ENCODE measurements at places on chromosomes 16 and 17.
A peak's percentile ranks its signal among the peaks of the same experiment; 100 is the strongest.

DNA sequence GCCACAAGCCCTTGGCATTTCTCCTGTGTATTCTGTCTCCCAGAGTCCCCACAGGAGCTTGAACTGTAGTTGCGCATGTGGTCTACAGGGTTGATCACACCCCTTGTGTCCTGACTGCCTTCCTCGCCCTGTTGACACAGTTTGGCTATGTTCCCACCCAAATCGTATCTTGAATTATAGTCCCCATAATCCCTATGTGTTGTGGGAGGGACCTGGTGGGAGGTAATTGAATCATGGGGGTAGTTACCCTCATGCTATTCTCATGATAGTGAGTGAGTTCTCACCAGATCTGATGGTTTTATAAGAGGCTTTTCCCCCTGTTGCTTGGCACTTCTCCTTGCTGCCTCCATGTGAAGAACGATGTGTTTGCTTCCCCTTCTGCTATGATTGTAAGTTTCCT lies 21.2 kb downstream of the ADAD2 start:
- DNase-seq, result no peak

DNA sequence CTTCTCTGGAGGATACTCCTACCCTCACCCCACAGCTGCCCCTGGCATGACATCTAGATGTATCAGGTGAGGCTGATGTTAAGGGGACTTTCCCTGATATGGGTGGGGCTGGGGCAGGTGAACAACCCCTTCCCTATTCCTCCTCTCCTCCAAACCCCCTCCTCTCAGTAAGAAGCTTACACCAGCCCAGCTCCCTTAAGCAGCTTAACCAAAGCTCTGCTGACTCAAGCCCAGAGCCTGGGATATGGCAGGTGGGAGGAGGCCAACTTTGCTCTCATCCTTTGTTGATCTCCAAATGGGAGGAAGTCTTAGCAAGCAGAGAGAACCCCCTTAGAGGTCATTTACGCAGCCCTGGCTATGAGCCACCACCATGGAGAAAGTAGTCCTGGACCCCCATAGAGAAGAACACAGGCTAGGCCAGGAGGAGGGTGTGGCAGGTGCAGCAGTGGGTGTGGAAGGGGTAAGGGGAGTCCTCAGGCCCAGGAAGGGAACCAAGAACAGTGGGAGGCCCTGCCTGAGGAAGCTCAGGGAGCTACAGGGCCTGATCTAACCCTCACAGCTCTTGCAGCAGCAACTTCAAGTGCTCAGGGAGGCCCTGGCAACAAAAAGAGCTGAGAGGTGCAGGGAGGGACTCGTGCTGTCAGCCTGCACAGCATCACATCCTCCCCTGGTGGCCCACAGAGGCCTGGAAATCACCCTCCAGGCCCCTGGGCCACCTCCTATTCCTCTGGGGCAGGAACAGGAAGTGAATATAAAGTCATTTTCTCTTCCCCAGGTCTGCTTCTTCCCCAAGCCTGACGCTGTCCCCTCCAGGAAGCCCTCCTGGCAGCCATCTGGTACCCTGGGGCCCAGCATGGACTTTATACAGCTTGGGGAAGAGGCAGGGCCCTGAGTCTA lies 2.9 kb downstream of the UNC119 start:
- peak; percentile 45 for DNase-seq

DNA sequence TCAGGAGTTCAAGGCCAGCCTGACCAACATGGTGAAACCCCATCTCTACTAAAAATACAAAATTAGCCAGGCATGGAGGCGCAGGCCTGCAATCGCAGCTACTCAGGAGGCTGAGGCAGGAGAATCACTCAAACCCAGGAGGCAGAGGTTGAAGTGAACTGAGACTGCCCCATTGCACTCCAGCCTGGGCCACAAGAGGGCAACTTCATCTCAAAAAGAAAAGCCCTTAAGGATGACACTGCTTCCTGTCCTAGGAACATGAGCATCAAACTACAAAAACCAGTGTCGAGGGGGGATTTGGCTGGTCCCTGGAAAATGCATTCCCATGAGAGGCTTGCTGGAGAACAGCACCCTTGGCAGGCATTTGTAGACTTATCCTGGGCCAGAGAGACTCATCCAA lies 449.5 kb upstream of the PSMD7 start:
- DNase-seq, result no peak

- DNase-seq, result no peak
Measured at GRCh38 chr16:79893445-79893844, 292.9 kb upstream of the MAF start.

- DNase-seq, result no peak
Measured at GRCh38 chr17:66518677-66519076, 216.3 kb downstream of the PRKCA start.

DNA sequence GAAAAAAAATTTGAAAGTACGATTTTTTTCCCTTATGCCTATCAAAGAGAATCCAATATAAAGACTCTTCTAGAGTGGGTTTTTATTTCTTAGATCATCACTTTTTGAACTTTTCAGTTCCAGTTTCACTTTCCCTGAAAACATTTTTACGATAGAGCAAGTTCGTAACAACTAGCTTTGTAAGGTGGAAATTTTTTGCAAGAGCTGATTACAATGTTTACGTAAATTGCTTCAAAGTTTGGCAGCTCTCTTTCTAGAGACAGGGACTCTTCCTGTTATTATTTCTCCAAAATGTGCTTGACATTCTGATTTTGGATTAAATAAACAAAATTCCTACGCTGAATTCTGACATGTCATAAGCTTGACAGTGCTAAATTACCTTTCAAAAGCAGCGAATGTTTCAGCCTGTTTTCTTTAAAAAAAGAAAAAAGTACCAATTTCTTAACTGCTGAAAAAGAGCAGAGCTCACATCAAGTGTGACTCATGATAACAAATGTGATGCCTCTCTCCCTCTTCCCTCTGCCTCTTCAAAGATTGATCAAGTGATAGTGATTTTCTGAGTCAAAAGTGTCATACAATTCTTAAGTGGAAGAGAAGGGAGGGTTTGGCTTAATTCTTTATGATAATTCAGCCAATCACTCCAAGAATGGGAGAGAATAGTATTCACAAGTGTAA lies 175.2 kb downstream of the KCNJ2 start:
- DNase-seq, result no peak

- DNase-seq, result no peak
Measured at GRCh38 chr17:15270628-15271381, 5.7 kb upstream of the PMP22 start.

DNA sequence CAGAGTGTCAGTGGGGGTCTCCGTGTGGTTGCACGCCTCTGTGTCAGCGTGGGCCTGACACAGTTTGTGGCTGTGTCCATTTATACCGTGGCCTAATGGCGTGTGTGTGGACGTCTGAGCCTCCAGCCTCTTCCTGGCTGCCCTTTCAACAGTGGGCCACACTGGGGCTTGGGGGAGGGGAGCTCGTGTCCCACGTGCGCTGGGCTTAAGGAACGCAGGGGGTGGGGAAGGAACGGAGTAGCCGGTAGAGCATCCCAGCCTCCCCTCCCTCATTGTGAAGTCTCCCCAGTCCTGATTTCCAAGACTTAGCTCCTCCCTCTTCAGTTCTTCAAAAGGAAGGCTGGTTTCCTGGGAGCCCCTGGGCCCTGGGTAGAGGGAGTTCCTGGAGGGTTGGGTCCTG lies 9.5 kb upstream of the HES7 start:
- no peak for DNase-seq

DNA sequence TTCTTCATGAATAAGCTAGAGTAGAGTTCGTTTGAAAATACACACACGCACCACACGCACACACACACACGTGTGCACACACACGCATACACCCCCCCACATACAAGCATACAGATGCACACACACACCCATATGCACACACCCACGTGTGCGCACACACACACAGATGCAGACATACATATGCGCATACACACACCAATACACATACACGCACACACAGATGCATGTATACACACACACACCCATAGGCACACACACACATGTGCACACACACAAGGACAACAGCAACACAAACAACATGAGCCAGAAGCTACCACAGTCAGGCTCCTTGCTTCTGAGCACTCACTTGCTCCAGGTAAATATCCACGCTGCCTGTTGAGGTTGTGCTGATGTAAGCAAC lies 5.1 kb downstream of the IFT140 start:
- DNase-seq, result no peak

DNA sequence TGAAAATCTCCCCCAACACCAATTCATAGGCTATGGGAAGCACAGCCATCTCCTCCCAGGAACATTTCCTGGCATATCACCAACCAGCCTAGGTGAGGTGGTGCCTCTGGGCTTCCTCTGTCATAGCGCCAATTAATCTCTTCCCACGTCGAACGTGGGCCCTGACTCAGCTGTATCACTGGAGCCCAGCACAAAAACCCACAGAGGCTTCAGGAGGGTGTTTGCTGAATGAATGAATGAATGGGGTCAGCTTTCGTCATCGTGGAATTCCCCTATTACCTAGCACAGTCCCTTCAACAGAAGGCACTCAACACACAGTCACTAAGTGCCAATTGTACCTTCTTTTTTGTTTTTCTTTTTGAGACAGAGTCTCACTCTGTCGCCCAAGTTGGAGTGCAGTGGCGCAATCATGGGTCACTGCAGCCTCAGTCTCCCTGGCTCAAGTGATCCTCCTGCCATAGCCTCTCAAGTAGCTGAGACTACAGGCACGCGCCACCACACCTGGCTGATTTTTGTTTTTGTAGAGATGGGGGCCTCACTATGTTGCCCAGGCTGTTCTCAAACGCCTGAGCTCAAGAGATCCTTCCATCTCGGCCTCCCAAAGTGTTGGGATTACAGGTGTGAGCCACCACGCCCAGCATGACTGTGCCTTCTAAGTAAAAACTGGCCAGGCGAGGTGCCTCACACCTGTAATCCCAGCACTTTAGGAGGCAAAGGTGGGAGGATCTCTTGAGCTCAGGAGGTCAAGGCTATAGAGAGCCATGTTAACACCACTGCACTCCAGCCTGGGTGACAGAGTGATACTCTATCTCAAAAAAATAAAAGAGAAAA lies 4.1 kb downstream of the ZNF688 start:
- peak; percentile 41 for DNase-seq

- no peak for DNase-seq
Measured at GRCh38 chr17:79652999-79653643, 42.3 kb upstream of the RBFOX3 start.

DNA sequence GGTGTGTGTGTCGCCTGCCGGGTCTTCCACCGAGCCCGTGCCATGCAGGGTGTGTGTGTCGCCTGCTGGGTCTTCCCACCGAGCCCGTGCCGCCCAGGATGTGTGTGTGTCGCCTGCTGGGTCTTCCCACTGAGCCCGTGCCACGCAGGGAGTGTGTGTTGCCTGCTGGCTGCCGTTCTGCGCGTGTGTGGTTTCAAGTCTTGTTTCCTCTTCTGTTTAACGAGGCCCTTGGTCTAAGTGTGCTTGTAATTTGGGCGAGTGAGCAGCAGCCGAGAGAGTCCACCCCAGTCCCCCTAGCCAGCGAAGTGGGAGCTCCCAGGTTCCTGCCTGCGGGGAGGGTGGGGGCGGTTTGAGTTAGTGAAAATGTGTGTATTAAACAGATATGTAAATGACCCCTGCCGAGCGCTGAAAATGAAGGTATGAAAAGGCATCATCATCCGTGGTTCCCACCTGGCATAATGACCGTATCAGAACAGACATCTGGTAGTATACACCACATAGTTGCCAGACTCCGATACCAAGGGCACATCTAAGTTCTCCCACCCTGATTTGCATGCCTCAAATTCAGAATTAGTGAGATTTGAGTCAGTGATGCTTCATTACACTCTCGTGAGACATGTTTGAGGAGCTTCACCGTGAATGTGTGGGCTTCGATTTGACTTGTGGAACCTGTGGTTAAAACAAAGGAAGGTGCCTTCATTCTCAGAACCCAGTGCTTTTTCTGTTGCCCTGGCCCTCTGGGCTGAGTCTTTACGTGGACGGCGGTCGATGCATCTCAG lies 114.5 kb upstream of the CHMP6 start:
- DNase-seq, result no peak

DNA sequence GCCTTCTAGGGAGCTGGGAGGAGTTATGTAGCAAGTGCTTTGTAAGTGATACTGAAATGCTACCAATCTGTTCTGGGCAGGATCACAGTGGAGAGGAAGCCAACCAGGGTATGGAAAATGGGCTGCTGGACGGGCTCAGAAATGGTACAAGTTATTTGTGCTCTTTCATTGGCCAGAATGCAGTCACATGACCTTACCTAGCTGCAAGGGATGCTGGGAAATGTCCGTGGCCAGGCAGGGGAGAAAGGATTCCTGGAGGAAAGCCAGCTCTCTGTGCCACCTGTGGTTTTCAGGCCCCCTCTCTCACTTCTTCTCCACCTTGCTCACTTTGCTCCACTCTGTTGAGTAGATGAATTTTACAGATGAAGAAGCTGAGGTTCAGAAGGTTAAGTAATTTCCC lies 4.8 kb downstream of the EEF2K start:
- DNase-seq, result no peak

DNA sequence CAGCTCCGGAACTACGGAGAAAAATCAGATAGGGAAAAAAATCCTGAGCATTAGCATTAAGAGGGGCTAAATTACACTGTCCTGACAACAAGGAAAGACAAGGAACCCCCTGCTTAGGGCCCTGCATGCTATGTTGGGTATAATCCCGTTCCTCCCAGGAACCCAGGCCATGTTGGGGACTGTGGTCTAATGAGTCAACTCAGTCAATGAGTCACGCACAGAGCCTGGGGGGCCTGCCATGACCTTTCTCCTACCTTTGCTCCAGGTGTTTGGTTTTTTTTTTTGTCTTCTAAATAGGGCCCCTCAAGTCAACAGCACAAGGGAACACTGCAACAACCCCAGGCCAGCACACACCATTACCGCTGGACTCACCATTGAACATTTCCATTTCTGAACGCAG lies 8.9 kb upstream of the ZNF200 start:
- no peak for DNase-seq

DNA sequence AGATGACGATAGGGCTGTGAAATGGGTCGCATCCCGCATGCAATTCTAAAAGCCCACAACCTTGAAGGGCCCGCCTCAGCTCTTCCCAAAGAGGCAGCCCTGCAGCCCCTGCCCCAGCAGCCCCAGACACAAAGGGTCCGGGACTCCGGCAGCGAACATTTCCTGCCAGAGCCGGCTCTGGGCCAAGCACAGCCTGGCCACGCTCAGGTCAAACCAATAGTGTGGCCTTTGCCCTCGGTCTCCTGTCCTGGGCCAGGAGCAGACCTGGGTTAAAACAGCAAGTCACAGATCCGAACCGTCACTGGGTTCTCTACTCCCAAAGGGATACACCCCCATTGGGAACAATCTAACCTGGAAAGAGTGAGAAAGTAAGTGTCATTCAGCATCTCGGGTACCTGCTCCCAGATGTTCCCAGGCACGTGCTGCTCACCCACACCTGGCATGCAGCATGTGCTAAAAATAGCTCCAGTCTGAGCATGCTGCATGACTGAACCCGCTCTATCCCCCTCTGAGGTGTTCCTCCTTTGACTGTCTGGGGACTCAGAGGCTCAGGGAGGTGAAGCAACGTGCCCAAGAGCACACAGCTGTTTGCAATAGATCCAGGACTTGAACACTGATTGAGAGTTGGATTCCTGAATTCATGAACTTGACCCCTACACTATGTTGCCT lies 22.2 kb upstream of the ATP2A3 start:
- DNase-seq, result no peak

DNA sequence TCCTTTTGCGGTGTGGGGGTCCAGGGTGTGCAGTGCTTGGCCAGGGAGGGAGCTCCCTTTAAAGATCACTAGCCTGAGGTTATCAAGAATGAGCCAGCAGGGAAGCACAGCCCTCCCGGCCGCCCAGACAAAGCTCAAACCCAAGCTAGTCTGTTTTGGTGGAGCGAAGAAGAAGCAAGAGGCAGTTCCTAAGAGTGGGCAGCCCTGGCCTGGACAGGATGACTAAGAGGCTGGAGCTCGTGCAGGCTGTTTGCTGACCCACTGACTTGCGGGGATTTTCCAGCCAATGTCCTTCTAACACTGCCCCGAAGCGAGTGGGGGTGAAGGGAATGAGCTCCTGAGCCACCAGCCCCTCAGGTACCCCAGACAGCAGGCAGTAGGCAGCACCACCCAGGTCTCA lies 134.4 kb downstream of the COPRS start:
- DNase-seq, result no peak

- DNase-seq, result no peak
Measured at GRCh38 chr17:2102931-2103809, 48.3 kb downstream of the HIC1 start.

All from CD8-positive, alpha-beta memory T cell (primary cell).